SHP77 treated with DMSO at 0.1 percent for 48 hours (cell line): ENCODE measurements at places on chromosomes 16 and 17.

- no peak for DNase-seq
Observed at GRCh38 chr16:21663889-21664647, at the start of gene OTOA. Gene OTOA (plus strand): TSS chr16:21663968. CDS start chr16:21678515, 14,547 bp downstream.

- no peak for DNase-seq
Observed at GRCh38 chr16:4273858-4274311, 1.1 kb upstream of the TFAP4 start.

GRCh38 chr16:28532940-28533647, 5.7 kb downstream of the NUPR1 start:
- DNase-seq, result no peak

DNA sequence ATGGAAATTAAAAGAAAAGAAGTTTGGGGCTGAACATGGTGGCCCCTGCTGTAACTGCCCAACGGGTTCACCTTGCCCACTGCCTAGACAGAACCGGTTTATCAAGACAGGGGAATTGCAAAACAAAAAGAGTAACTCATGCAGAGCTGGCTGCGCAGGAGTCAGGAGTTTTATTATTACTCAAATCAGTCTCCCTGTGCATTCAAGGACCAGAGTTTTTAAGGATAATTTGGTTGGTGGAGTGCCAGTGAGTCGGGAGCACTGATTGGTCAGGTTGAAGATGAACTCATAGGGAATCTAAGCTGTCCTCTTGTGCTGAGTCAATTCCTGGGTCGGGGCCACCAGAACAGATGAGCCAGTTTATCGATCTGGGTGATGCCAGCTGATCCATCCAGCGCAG, 4.4 kb upstream of the SCPEP1 start:
- no peak for DNase-seq

- DNase-seq, result no peak
Observed at GRCh38 chr17:79706931-79707850, 23.6 kb upstream of the ENPP7 start.
